NCI-H187 treated with DMSO at 0.1 percent for 48 hours (cell line): ENCODE measurements at places on chromosomes 13 and 19.

- no peak for DNase-seq
Measured at GRCh38 chr13:73248711-73249580, 190.1 kb downstream of the KLF5 start.

- DNase-seq = no peak
Measured at GRCh38 chr19:18603255-18603957, 3.2 kb downstream of the CRLF1 start.

DNA sequence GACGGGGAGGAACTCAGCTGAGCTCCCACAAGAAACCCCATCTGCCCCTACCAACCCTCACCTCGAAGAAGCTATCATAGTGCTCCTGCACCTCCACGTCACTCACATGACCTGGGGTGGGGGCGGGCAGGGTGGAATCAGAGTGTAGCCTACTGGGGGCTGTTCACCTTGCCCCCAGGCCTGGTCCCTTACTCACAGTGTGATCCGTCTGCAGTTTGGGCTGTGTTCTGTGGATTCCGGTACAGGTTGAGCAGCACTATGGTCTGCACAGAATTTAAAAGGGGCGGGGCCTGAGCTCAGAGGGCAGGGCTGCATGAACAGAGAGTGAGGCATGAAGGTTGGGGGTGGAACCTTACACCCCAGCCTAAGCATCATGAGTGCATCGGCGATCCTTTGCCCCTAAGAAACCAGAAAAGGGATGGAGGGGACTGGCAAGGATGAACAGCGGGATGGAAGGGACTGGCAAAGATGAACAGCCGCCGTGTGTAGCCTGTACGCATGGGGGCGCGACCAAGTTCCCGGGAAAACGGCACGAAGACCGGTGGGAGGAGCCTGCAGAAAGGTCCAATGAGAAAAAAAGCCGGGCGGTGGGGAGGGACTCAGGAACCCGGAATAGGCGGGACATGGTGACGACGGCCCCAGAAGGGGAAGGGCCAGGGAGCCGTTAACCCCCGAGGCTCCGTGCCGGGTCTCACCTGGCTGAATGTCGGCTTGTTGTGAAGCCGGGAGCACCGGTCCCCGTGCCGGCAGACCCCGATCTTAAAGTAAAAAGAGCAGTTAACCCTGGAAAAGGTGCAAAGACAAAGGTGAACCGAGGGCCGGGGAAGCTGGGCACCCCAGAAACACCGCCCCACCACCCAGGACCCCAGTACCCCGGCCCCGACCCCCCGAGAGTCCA lies 539 bp downstream of the U2AF1L4 start:
- peak; percentile 91 for DNase-seq

DNA sequence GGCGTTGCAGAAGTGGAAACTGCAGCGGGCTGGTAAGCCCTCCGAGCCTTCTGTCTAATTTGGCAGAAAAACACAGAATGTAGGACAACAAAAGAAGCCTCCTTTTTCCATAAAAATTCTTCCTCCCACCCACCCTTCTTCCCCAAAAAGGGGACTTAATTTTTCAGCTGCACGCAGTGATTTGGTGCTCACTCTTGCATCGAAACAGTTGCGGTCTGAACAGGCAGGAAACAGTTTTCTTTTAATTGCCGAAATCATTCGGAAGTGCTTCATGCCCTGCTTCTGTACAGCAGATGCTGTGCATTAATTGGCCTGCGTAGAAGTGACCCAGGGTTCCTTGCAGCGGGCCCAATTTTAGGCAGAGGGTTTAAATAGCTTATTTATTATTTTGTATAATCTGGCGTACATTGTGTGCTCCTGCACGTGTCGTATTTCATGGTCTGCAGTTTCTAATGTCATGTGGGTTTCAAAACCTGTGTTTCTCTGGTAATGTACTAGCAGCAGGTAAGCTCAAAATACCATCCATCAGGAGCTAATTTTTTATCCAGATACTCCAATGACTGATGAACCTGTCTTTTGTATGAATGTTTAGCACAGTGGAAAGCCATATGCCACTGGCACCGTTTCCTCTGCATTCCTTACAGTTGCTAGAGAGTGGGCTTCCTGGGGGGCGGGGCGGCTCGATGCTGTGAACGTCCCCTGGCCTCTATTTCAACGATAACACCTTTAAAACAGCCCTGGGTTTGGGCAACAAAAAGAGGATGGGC lies 66.6 kb downstream of the GGACT start:
- no peak for DNase-seq

GRCh38 chr19:31658993-31659896 lies 310.0 kb upstream of the TSHZ3 start:
- DNase-seq = no peak

GRCh38 chr13:74920361-74920760 lies 561.6 kb downstream of the TBC1D4 start:
- DNase-seq = no peak

- DNase-seq = no peak
Measured at GRCh38 chr13:26050568-26051230, 1.1 kb downstream of the SHISA2 start.

DNA sequence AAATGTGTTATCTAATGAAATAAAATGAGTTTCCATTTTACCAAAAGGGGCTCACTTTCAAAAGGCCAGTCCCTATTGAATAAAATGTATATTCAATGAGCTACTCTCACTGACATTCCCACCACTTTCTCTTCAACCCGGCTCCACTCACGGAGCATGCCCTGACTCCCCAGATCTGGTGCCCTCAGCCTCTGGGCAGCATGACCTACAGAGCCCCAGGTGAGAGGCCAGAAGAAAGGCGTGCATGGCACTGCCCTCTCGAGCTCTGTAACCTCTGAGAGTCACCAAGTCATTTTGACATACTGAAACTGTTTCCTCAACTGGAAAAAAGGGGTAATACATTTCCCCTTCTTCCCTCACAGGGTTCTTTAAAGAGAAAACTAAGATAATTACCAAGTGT lies 25.2 kb upstream of the SIAH3 start:
- DNase-seq = no peak

DNA sequence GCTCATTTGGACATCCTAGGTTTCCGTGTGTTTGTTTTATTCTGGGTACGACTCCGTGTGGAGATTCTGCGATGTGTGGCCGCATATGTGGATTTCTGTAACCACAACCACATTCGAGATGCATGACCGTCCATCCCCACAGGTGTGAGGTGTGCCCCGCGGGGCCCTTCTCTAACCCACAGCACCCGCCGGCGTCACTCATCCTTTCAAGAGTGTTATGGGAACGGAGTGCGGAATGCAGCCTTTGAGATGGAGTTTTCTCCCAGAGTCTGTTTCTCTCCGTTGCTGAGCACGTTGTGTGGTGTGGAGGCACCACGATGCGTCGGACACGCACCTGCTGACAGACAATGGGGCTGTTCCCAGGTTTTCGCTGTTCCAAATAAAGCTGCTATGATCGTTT lies 40.0 kb downstream of the C13orf46 start:
- DNase-seq = no peak

DNA sequence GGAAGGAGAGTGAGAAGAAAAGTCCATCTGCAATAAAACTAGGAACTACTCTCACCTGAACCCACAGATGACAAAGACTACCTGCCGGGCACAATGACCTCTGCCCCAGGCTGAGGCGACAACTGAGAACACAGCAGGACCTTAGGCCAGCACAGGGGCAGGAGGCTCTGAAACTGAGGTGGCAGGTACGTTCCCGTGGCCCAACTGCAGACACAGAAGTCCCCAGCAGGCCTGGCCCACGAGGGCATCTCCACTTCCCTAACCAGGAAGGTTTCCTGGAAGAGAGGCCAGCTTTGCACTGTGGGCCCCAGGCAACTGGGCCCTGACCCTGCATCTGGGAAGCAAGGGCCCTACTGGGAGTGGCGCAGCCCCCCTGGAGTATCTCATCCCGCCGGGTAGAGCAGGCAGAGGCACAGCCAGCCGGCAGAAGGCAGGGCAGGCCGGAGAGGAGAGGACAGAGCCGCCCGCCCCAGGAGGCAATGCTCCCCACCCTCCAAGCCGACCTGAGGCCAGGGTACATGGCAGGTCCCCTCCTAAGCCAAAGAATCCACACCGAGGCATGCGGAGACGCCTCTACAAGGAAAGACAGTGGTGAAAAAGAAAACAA lies 32.7 kb downstream of the STK24 start:
- DNase-seq = no peak

- no peak for DNase-seq
Measured at GRCh38 chr19:343941-344624, 513 bp downstream of the MIER2 start.

GRCh38 chr19:19155495-19156219 lies 14.4 kb downstream of the MEF2B start:
- no peak for DNase-seq

DNA sequence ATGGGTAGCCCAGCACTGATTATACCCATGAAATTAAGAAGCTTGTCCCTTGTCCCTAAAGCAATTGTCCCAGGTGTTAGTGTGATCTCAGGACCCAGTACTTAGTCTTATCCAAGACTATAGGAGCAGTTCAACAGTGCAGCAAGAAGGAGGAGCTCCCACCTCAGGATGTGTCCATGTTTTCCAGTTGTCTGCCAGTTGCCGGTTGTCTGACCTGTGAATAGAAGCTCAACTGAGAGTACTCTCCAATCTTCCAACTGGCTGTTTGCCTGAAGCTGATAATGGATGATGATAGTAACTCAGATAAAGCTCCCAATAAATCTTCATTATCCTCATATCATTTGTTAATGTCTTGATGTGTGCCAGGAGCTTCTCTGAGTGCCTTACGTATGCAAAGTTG lies 107.2 kb upstream of the HTR2A start:
- no peak for DNase-seq

- no peak for DNase-seq
Measured at GRCh38 chr13:26208287-26208686, 13.8 kb downstream of the RNF6 start.

DNA sequence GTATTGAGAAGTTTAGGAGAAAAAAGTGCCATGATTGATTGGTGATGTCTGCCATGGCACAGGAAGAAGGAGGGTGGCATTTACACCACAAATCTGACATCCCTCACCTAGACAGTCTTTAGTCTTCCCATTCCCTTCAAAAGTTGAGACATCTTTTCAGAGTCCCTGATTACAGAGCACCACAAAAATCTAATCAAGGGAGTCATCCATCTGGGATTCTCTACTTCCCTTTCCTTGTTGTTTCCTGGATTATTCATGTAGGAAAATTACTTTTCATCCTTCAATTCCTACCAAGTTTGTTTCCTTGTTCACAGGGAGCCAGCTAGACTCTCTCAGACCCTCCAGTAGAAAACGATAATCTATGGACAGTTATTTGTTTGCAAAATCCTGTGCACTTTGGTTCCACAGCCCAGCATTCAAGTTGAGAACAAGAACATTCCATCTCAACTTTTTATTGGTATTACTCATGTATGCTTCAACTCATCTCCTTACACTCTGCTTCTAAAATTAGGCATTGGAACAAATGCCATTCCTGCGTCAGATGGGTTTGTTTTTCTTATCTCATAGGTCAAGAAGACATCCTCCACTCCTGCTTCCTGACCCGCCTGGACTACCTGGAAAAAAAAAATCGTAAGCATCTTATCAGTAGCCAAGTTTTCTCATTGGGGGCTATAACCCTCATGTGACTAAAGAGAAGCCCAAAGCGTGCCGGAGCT lies 259.9 kb downstream of the FOXO1 start:
- no peak for DNase-seq

GRCh38 chr13:49521224-49521623 lies 25.5 kb downstream of the PHF11 start:
- DNase-seq = peak; percentile 8

DNA sequence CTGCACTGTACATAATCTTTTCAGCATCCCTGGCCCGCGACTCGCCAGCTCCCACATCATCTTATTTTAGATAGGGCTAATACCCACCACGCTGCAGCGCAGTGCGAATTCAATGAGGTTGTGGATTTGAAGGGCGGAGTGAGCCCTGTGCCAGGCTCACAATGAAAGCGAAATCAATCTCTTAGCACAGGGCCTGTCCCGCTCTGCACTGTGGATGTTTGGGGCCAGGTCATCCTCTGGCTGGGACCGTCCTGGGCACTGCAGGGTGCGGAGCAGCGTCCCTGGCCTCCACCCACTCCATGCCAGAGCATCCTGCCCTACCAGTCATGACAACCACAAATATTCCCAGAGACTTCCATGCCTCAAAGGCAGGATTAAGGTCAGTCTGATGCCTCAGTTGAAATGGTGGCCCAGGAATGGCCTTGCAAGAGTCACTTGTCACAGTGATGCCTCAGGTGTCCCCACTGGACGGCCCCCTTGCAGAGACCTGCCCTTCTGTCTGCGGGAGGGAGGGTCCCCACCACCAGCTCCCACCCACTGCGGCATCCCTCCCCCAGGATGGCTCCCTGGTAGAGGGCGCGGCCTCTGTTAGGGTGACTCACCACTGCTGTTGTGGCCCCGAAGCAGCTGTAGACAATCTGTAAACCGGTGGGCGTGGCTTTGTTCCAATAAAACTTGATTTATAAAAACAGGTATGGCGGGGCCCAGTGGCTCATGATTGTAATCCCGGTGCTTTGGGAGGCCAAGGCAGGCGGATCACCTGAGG lies 5.6 kb downstream of the UHRF1 start:
- no peak for DNase-seq

GRCh38 chr13:110464556-110465333 lies 96.8 kb downstream of the RAB20 start:
- no peak for DNase-seq

- DNase-seq = no peak
Measured at GRCh38 chr13:44694291-44694690, 118.2 kb upstream of the TSC22D1 start.

DNA sequence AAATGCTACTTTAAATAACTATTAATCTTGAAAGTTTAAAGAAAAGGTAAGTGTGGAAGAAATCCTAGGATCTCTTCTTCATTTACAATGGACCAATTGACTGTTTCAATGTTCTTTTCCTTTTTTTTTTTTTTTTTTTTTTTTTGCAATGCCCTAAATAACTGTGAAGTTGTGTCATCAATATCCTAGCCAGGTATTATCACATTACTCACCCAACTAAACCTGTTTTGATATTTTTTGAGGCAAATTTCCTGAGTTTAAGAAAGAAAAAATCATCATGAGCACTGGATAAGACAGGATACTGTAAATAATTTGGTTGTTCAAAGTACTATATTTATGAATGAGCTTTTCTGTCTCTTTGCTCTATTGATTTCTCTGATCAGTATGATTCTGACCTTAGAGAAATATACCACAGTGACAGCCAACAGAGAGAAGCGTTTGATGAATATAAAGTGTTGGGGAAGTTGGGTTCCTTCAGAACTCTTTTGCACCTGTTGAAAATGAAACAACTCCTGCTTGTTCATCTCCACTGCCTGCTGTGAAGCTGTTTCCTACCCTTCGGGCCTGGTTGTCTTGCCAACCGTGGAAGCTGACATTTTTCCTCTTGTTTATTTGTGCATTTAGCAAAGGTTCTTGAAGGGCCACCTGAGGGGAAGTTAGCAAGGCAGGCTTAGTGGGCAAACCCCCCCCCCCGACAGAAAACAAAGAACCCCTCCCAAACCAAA lies 1220.5 kb upstream of the SLC10A2 start:
- DNase-seq = no peak
